ENCODE measurements at places on chromosomes 5 and 9. TPM values are rescaled to one million over a fixed set of nuclear protein-coding genes. Genes with fewer than 3 reads are reported as not detected.

PRXL2C gene
- 10.6 TPM for polyA plus RNA-seq

EPB41L4B gene
- 11.2 TPM for polyA plus RNA-seq

OGN gene
- 18.6 TPM for polyA plus RNA-seq

HACD4 gene
- 0.34 TPM for polyA plus RNA-seq

IFNA2 gene
- not detected for polyA plus RNA-seq

NMUR2 gene
- polyA plus RNA-seq: 0.09 TPM

SH3RF2 gene
- 354 TPM for polyA plus RNA-seq

MYORG gene
- polyA plus RNA-seq: 1.9 TPM

FAM169A gene
- 1.9 TPM for polyA plus RNA-seq

PCDHGB5 gene
- polyA plus RNA-seq: 3.3 TPM

MED7 gene
- 14.3 TPM for polyA plus RNA-seq

BNC2 gene
- 4.7 TPM for polyA plus RNA-seq

DRD1 gene
- polyA plus RNA-seq: not detected

GLDC gene
- 0.29 TPM for polyA plus RNA-seq

OBP2B gene
- not detected for polyA plus RNA-seq

FOXD4 gene
- 0.14 TPM for polyA plus RNA-seq

SPATA31E1 gene
- polyA plus RNA-seq: not detected

IRX2 gene
- polyA plus RNA-seq: 0.20 TPM

LMX1B gene
- 0.81 TPM for polyA plus RNA-seq

HTR4 gene
- polyA plus RNA-seq: 1.3 TPM

CCNO gene
- 0.11 TPM for polyA plus RNA-seq

PCDHB14 gene
- 2.3 TPM for polyA plus RNA-seq

CDO1 gene
- 25.6 TPM for polyA plus RNA-seq

ANXA2R gene
- 1.4 TPM for polyA plus RNA-seq

CCDC152 gene
- 2.9 TPM for polyA plus RNA-seq

ACOT12 gene
- not detected for polyA plus RNA-seq

FAM153A gene
- 3.7 TPM for polyA plus RNA-seq

PSAT1 gene
- polyA plus RNA-seq: 1.9 TPM

ZBTB6 gene
- polyA plus RNA-seq: 2.9 TPM

PCDHGA9 gene
- 1.6 TPM for polyA plus RNA-seq

PDE6A gene
- polyA plus RNA-seq: 0.07 TPM

SLC45A2 gene
- 0.70 TPM for polyA plus RNA-seq

TRAF1 gene
- 3.9 TPM for polyA plus RNA-seq

IFNA13 gene
- not detected for polyA plus RNA-seq

NDUFB6 gene
- polyA plus RNA-seq: 198 TPM

LCN9 gene
- polyA plus RNA-seq: not detected

LURAP1L gene
- polyA plus RNA-seq: 3.0 TPM

FBP2 gene
- not detected for polyA plus RNA-seq

PCDHB16 gene
- 1.3 TPM for polyA plus RNA-seq

Data from right cardiac atrium (tissue), 5 donors.